Muscle of leg (tissue), 16 donors: ENCODE measurements at places on chromosomes 1 and 21. TPM values are rescaled to one million over a fixed set of nuclear protein-coding genes. Genes with fewer than 3 reads are reported as not detected.

- no peaks in the 10 kb centered on the region for H3K36me3 ChIP-seq
- no peak for DNase-seq
- H3K4me1 ChIP-seq = no peaks in the 10 kb centered on the region
- peaks cover 9% of the 10 kb centered on the region for H3K27me3 ChIP-seq
Measured at GRCh38 chr1:11641776-11642305, 12.4 kb downstream of the FBXO2 start.

PRDM2 gene
- total RNA-seq = 17.0 TPM

DNA sequence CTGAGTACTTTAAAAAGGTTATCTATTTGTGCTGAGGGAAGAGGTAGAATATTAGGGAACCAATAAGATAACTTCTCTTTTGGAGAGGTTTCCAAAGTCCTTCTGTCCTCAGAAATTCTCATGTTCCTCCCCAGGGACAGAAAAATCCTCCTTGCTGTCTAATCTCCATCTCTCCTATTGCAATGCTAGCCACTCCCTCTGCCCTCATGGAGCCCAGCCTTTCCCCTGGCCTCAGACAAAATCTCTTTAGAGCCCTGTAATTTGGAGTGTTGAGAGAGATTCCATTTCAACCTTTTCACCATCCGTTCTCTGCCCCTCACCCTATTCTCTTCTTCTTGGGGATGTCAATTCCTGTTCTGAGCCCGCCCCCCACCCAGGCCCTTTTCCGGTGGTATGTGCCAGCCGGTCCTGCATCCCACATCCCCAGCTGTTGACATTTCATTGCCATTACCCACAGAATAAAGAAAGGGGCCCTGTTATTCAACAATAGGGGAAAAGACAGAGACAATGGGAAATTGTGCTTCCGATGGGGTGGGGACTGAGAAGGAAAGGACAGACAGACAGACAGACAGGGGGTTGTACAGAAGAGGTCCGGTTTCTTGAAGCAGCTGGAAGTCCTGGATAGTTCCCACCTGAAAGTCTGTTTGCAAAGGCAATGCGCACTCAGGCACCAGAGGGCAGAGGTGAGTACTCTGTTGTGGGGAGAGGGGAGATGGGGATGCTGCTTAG, at the start of gene HAPLN2:
Gene HAPLN2 (plus strand): TSS at position 563 of the 729 bp plus-strand sequence. CDS start 4,076 bp downstream, outside the sequence.
- no peak within 1 kb of the TSS for H3K27ac ChIP-seq
- DNase-seq = no peak
- no peaks in the 10 kb centered on the region for H3K36me3 ChIP-seq

GRCh38 chr1:156608036-156608674, 6.9 kb upstream of the GPATCH4 start:
- no peak overlapping the region for H3K27ac ChIP-seq
- H3K4me1 ChIP-seq = no peaks in the 10 kb centered on the region
- peaks cover 6% of the 10 kb centered on the region for H3K27me3 ChIP-seq
- DNase-seq = peak; percentile 75
- H3K36me3 ChIP-seq = no peaks in the 10 kb centered on the region

GRCh38 chr1:217332431-217333065, 298.3 kb downstream of the GPATCH2 start:
- H3K4me3 ChIP-seq = no peak overlapping the region
- H3K27me3 ChIP-seq = no peaks in the 10 kb centered on the region
- DNase-seq = peak; percentile 53
- no peaks in the 10 kb centered on the region for H3K36me3 ChIP-seq
- no peak overlapping the region for H3K27ac ChIP-seq

GRCh38 chr1:151711044-151711800, 5.4 kb downstream of the CELF3 start:
- H3K27me3 ChIP-seq = peaks cover 29% of the 10 kb centered on the region
- H3K27ac ChIP-seq = no peak overlapping the region
- no peaks in the 10 kb centered on the region for H3K4me1 ChIP-seq
- no peak for DNase-seq

MSTO1 gene
- total RNA-seq = 20.8 TPM

DRAXIN gene
- total RNA-seq = 0.27 TPM

USH2A gene
- 0.40 TPM for total RNA-seq

KRTAP21-2 gene
- total RNA-seq = not detected

- H3K36me3 ChIP-seq = no peaks in the 10 kb centered on the region
- DNase-seq = no peak
- H3K27ac ChIP-seq = no peak overlapping the region
- no peaks in the 10 kb centered on the region for H3K27me3 ChIP-seq
- H3K4me1 ChIP-seq = no peaks in the 10 kb centered on the region
- H3K4me3 ChIP-seq = no peak overlapping the region
Measured at GRCh38 chr21:35488946-35489345, 439.8 kb upstream of the RUNX1 start.

DNA sequence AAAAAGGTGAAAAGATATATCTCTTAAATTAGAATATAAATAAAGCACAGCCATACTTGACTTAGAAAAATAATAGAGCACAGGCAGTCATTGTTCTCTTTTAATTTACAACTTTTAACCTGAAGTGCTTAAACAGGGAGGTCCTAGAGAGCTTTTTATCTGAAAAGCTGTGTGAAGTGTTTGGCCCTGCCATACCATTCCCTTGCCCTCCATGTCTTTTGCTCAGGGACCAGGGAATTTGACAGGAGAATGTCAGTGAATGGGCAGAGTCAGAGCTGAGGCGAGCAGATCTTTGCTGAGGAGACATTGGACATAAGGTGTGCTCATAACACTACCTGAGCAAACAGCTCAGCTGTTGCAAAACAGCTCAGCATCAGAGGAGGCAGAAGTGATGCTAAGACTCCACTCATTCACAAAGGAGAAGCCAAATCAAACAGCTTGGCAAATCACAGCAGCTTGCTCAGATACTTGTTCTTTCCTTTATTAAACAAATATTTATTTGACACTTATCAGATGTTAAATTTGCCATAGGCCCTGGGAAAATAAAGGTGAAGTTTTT, 14.9 kb upstream of the MGST3 start:
- peaks cover 11% of the 10 kb centered on the region for H3K27me3 ChIP-seq
- H3K36me3 ChIP-seq = no peaks in the 10 kb centered on the region
- no peak overlapping the region for H3K27ac ChIP-seq
- no peak overlapping the region for H3K4me3 ChIP-seq

DNA sequence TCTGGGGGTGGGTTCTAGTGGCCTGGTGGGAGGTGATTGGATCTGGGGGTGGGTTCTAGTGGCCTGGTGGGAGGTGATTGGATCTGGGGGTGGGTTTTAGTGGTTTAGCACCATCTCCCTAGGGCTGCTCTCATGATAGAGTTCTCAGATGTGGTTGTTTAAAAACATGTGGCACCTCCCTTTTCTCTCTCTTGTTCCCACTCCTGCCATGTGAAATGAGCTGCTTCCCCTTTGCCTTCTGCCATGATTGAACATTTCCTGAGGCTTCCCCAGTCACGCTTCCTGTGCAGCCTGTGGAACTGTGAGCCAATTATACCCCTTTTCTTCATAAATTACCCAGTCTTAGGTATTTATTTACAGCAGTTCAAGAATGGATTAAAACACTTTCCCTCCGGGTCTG, 327.3 kb upstream of the AJAP1 start:
- no peak overlapping the region for H3K27ac ChIP-seq
- no peak overlapping the region for H3K4me3 ChIP-seq
- H3K36me3 ChIP-seq = no peaks in the 10 kb centered on the region
- no peaks in the 10 kb centered on the region for H3K4me1 ChIP-seq

DNA sequence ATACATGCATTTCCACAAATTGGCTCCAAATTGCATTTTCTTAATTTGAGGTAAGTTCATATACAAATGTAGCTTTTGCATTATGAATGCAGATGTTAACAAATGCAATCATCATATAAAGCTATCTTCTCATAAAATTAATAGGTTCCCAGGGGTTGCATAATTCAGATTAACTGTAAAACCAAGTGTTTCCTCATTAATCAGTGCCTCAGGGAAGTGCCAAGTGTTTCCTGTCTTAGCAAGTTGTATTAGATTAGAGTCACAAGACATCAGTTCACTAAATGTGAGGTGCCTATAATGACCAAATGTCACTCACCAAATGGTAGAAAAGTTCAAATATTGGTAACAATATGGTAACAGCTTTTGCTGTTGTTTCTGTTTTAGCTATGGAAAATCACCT, 140.8 kb downstream of the PTGER3 start:
- H3K4me3 ChIP-seq = no peak overlapping the region
- H3K27ac ChIP-seq = no peak overlapping the region
- no peaks in the 10 kb centered on the region for H3K36me3 ChIP-seq
- no peaks in the 10 kb centered on the region for H3K27me3 ChIP-seq
- H3K4me1 ChIP-seq = no peaks in the 10 kb centered on the region
- no peak for DNase-seq

GRCh38 chr1:93588206-93588605, 93.4 kb downstream of the BCAR3 start:
- H3K36me3 ChIP-seq = peaks cover 41% of the 10 kb centered on the region
- H3K27me3 ChIP-seq = no peaks in the 10 kb centered on the region
- no peak for DNase-seq
- no peak overlapping the region for H3K27ac ChIP-seq

LEPR gene
- 15.5 TPM for total RNA-seq

CPT2 gene
- total RNA-seq = 11.7 TPM

GRCh38 chr21:35367553-35367952, 318.5 kb upstream of the RUNX1 start:
- peaks cover 6% of the 10 kb centered on the region for H3K4me1 ChIP-seq
- no peak overlapping the region for H3K27ac ChIP-seq
- no peaks in the 10 kb centered on the region for H3K27me3 ChIP-seq
- DNase-seq = no peak
- no peaks in the 10 kb centered on the region for H3K36me3 ChIP-seq
- H3K4me3 ChIP-seq = no peak overlapping the region

- peaks cover 15% of the 10 kb centered on the region for H3K27me3 ChIP-seq
- no peaks in the 10 kb centered on the region for H3K4me1 ChIP-seq
- H3K4me3 ChIP-seq = no peak overlapping the region
- no peak overlapping the region for H3K27ac ChIP-seq
- no peaks in the 10 kb centered on the region for H3K36me3 ChIP-seq
Measured at GRCh38 chr1:231171623-231172197, 9.9 kb downstream of the TRIM67 start.

DNA sequence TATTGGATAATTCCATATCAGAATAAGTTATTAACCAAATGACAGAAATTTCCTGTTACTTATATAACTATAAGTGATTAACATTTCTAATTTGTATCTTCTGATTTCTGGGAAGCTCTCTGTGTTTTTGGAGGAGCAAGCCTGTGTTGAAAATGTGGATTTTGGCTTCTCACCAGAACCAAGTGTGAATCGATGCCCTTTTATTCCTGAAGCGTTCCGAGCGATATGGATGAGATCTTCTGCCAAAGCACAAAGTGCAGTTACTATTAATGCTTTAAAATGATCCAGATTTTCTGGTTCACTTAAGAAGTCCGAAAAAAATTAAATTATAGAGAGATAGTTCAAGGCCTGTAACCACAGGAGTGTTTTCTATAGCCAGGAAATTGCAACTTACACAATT, 22.8 kb downstream of the ALG14 start:
- no peak overlapping the region for H3K27ac ChIP-seq
- H3K4me1 ChIP-seq = no peaks in the 10 kb centered on the region
- H3K27me3 ChIP-seq = no peaks in the 10 kb centered on the region
- no peaks in the 10 kb centered on the region for H3K36me3 ChIP-seq
- no peak for DNase-seq

GRCh38 chr1:22612671-22613571, 23.5 kb upstream of the C1QA start:
- no peak overlapping the region for H3K27ac ChIP-seq
- H3K36me3 ChIP-seq = no peaks in the 10 kb centered on the region
- no peaks in the 10 kb centered on the region for H3K4me1 ChIP-seq
- no peak overlapping the region for H3K4me3 ChIP-seq
- DNase-seq = no peak

ZMYND12 gene
- 0.80 TPM for total RNA-seq

DNA sequence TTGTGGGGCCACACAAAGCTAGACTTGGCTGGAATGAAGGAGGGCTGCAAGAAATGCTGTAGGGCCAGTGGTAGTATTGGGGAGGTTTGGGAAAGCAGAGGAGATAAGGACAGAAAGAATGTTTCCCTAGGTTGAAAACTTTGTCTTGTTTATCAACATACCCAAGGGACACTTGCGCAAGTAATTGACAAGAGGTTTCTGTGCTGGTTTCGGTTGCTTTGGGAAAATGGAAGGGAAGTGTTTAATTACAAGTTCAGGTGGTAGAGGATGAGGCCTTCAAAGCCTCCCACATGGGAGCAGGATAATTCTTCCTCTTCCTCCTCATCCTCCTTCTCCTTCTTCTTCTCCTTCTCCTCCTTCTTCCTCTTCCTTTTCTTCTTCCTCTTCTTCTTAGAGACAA, 182.1 kb upstream of the LMO4 start:
- H3K4me1 ChIP-seq = peaks cover 21% of the 10 kb centered on the region
- H3K27me3 ChIP-seq = no peaks in the 10 kb centered on the region
- H3K27ac ChIP-seq = no peak overlapping the region
- H3K36me3 ChIP-seq = no peaks in the 10 kb centered on the region

ATP1A4 gene
- total RNA-seq = 0.44 TPM

CLIC6 gene
- total RNA-seq = 0.04 TPM

HLCS gene
- 12.8 TPM for total RNA-seq

DNA sequence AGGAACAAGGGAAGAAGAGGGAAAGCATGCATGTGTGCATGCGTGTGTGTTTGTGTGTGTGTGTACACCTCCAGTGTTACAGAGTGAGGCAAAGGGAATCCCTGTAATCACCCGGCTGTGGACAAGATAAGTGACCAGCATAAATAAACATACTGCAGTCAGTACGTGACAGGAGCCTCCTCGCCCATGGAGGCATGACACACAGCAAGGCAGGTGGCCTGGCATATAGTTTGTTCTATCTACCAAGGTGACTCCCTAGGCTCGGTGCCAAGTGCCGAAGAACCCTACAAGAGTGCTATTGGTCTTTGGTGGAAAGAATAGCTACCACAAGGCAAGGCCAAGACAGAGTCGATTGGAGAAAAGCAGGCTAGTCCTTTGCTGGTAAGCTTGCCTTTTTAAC, 31.7 kb upstream of the HEATR1 start:
- H3K36me3 ChIP-seq = no peaks in the 10 kb centered on the region
- no peaks in the 10 kb centered on the region for H3K27me3 ChIP-seq
- H3K4me1 ChIP-seq = peaks cover 17% of the 10 kb centered on the region
- H3K27ac ChIP-seq = no peak overlapping the region
- no peak overlapping the region for H3K4me3 ChIP-seq
- peak; percentile 18 for DNase-seq

GRCh38 chr1:94025383-94026340, 95.3 kb downstream of the ABCA4 start:
- peak; percentile 84 for DNase-seq
- H3K4me3 ChIP-seq = no peak overlapping the region
- H3K27ac ChIP-seq = no peak overlapping the region
- no peaks in the 10 kb centered on the region for H3K36me3 ChIP-seq

GRCh38 chr1:226602186-226603021, 53.8 kb downstream of the STUM start:
- no peak overlapping the region for H3K4me3 ChIP-seq
- H3K27me3 ChIP-seq = no peaks in the 10 kb centered on the region
- peaks cover 2% of the 10 kb centered on the region for H3K36me3 ChIP-seq
- peaks cover 51% of the 10 kb centered on the region for H3K4me1 ChIP-seq
- DNase-seq = peak; percentile 91

CLDN17 gene
- not detected for total RNA-seq

- H3K4me1 ChIP-seq = no peaks in the 10 kb centered on the region
- H3K36me3 ChIP-seq = peaks cover 15% of the 10 kb centered on the region
- H3K27ac ChIP-seq = no peak overlapping the region
Measured at GRCh38 chr1:235486321-235486720, 17.9 kb downstream of the B3GALNT2 start.

GRCh38 chr1:93087532-93087931, 8.4 kb downstream of the MTF2 start:
- no peak for DNase-seq
- H3K36me3 ChIP-seq = peaks cover 5% of the 10 kb centered on the region
- H3K27me3 ChIP-seq = no peaks in the 10 kb centered on the region
- no peak overlapping the region for H3K27ac ChIP-seq
- H3K4me1 ChIP-seq = no peaks in the 10 kb centered on the region
